Renal cortex interstitium (tissue), 15 donors: ENCODE measurements at places on chromosomes 4 and X. TPM values are rescaled to one million over a fixed set of nuclear protein-coding genes. Genes with fewer than 3 reads are reported as not detected.
A peak's percentile ranks its signal among the peaks of the same experiment; 100 is the strongest.

TRIM2 gene
- polyA plus RNA-seq, result 68.1 TPM

ITIH6 gene
- polyA plus RNA-seq, result 0.03 TPM

TMPRSS11D gene
- polyA plus RNA-seq, result not detected

SH3D19 gene
- polyA plus RNA-seq, result 30.7 TPM

CLDN34 gene
- 0.25 TPM for polyA plus RNA-seq

LANCL3 gene
- polyA plus RNA-seq, result 0.30 TPM

RBBP7 gene
- 205 TPM for polyA plus RNA-seq

SPARCL1 gene
- polyA plus RNA-seq, result 7.5 TPM

IL21 gene
- polyA plus RNA-seq, result not detected

SSX4B gene
- not detected for polyA plus RNA-seq

MSX1 gene
- polyA plus RNA-seq, result 0.61 TPM

UGT2B11 gene
- 5.0 TPM for polyA plus RNA-seq

IL1RAPL2 gene
- 1.5 TPM for polyA plus RNA-seq

ARHGAP6 gene
- 13.9 TPM for polyA plus RNA-seq

TMEM164 gene
- 37.1 TPM for polyA plus RNA-seq

- DNase-seq, result no peak
These were observed 14.1 kb downstream of the ACSL1 start for GRCh38 chr4:184811526-184812198.

DNA sequence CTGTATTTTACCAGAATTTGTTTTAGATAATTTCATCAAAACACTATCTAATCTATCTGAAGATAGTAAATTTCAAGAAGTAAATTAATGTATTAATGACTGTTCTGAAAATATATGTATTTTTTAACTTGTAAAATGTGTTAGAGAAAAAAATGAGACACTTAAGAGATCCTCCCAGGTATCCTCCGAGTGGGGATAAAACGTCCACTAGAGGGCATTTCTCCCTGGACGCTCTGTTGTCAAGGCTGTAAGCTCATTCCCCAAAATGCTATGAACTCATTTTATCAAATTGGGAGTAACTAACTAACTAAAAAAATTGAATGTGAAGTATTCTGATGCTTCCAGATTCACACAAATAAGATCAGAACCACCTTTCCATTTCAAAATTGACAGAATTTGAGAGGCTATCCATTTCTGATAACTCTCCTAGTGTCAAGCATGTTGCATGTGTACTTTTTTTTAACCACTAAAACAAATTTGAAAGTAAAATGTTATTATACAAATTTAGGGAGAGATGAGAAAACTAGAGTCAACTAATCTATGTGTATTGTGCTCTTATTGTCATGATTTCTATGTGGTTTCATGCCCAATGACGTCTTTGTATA is 337.3 kb upstream of the HS3ST1 start:
- DNase-seq, result peak; percentile 19

DNA sequence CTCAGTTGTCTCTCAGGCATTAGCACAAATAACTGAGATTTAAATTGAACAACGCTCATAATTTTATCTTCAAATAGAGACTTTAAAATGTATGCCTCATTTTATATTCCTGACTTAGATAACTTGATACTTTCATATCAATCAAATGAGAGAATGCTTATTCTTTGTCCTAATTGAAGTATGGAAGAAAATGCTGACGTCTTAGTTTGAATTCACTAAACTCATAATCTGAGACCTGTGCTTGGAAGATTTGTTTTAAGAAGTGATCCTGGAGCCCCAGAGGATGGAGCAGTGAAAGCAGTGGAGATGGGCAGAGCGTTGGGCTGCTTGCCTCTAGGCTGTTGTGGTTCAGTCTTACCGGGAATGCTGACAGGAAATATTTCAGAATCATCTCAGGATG is 76.1 kb downstream of the ZNF518B start:
- no peak for DNase-seq

DNA sequence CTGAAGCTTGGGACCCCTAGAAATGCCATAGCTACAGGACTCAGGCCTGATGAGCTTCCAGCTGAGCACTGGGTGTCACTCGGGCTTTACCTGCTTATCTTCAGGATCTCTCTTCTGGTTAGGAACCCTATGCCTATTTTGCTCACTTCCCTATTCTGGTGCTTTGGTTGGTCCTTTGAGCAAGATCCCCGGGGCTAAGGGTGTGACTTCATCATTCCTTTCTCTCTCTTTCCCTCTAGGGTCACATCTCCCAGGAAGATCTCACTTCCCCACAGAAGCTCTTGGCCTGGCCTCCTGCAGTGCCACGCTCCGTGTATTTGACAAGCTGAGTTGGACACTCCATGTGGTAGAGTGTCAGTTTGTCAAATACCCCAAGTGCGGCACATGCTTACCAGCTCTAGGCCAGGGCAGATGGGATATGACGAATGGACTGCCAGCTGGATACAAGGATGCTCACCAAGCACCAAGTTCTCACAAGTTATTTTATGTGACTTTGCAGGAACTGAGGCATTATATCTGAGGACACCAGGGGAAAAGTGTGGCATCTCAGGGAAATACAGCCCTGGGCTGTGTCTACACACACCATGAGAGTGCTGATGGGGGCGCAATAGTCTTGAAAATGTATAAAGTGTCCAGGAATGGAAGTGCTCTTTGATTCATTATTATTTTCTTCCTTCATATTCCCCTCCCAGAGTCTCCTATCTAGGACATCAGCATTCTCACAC is 21.1 kb downstream of the VSIG4 start:
- DNase-seq, result no peak

DNA sequence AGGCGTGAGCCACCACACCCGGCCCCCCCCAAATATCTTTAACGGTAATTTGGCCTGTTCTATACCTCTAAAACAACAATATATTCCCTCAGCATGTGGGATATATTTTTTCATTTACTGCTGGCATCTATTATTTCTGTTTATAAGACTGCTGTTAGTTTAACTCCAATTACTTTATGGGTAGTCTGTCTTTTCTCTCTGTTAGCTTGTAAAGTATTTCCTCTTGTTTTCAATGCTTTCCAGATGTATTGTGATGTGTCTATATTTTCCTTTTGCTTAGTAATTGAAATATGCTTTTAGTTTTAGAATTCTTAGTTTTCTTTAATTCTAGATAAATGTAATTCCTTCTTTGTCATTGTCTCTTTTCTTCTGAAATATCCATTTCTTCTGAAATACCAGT is 445.8 kb downstream of the ANKRD50 start:
- no peak for DNase-seq

DNA sequence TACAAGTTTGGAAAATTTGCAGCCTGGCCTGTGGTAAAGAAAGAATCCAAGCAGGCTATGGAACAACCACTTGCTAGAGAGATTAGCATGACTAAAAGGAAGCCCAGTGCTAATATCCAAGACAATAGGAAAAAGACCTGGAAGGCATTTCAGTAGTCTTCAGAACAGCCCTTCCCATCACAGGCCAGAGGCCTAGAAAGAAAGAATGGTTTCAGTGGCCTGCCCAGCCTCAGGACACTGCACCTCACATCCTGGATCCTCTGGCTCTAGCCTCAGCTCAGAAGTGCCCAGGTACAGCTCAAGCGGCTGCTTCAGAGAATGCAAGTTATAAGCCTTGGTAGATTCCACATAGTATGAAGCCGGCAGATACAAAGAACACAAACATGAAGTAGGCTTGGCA is 449.8 kb upstream of the AR start:
- no peak for DNase-seq

GRCh38 chrX:107571296-107571998 is 56.9 kb upstream of the PRPS1 start:
- no peak for DNase-seq

- no peak for DNase-seq
These were observed 9.1 kb downstream of the IGFBP7 start for GRCh38 chr4:57100979-57101651.

DNA sequence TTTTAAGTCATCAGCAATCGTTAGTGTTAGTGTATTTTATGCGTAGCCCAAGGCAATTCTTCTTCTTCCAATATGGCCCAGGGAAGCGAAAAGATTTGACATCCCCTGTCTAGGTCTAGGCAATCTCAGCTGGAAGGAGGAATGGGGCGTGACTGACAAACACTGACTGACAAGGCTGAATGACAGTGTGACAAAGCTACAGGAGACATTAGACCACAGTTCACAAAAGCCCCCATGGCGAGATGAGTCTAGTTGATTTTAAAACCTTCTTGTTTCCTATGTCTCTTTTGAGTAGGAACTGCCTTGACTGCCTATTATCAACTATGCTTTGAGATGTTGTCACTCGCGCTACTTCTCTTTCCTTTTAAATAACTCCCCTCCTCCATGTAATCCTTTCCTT is 42.3 kb downstream of the QRFPR start:
- DNase-seq, result no peak

DNA sequence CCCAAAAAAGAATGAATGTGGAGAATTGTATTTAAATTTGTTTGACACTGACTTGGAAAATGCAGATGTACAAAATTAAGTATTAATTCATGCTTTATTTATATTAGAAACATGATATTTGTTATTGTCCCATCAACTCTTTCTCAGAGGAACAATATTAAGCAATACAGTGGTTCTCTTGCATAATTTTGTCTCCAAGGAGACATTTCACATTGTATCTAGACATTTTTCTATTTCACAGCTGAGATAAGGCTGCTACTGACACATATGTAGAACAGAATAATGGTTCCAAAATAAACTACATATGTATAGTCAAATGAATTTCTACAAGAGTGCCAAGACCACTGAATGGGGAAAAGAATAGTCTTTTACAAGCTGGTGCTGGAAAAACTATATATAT is 427.9 kb upstream of the SPANXN1 start:
- no peak for DNase-seq

GRCh38 chr4:54058171-54058570 is 6.2 kb downstream of the CHIC2 start:
- no peak for DNase-seq

DNA sequence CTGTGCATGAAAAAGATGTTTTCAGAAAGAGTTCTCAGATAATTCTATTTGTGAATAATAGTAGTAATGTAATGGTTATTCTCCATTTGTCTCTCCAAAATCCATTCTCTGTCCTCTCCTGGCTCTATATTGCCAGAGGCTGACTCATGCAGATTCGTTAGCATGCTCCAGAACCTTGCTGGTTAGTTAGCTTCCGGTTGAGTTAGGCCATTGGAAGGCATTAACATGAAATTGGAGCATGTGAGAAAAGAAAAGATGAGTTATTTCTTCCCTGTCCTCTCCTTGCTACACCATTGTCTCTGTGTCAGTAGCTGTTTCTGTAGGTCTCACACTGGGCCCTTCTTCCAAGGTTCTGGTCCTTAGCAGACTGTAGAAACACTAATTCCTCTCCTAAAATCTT is 23.5 kb upstream of the PRDM8 start:
- DNase-seq, result no peak

- DNase-seq, result no peak
These were observed 305.1 kb upstream of the ANXA10 start for GRCh38 chr4:167787231-167787630.

DNA sequence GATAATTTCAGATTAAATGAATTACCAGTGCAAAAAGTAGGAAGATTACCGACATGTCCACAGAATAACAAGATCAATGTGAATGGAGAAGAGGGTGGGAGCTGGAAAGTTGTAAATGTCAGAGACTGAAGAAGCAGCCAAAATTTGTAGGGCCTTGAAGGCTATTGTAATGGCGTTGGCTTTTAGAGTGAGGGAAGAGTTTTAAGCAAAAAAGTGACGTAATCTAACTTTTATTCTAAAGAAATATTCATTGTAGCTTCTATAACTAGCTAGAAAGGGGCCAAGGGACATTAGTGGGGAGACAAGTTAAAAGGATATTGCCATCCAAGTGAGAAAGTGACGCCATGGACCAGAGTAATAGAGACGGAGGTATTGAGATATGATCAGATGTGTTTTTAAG is 63.3 kb upstream of the PCDH7 start:
- no peak for DNase-seq

- DNase-seq, result no peak
These were observed 16.6 kb downstream of the STK32B start for GRCh38 chr4:5067908-5068307.

- no peak for DNase-seq
These were observed 48.6 kb upstream of the AMELX start for GRCh38 chrX:11244636-11245035.

DNA sequence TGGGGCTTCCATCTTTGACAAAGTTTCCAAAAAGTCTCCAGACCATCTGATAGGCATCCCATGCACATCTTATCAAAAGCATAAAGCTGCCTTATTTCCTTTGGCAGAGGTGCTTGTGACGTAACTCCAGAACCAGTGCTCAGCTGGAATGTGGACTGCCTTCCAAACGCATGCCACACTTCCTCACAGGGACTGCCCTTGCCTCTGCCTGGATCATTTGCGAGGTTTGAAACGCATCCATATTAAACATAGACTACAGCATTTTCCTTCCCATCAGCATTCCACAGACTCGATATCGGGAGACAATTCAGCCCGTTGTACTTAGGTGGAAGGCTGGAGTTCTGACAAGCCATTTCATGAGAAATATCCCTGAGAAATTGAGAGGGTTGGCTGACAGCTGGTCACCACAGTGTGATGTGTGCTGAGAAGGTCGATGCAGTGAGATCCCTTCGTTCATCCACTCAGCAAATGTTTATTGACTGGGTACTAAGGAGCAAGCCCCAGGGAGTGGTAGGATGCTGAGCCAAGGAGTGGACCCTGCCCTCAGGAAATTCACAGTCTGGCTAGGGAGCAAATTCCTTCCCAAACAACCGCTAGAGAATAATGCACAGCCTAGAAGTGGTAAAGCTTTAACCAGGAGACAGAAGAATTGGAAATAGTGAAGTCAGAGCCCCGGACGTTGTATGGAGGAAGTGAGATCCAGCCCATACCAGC is 376.0 kb downstream of the BCOR start:
- no peak for DNase-seq

- DNase-seq, result no peak
These were observed at the start of gene KCND1 for GRCh38 chrX:48971249-48972219. TSS of gene KCND1 (minus strand) at chrX:48971844. CDS start at chrX:48970271, 1,573 bp downstream.

DNA sequence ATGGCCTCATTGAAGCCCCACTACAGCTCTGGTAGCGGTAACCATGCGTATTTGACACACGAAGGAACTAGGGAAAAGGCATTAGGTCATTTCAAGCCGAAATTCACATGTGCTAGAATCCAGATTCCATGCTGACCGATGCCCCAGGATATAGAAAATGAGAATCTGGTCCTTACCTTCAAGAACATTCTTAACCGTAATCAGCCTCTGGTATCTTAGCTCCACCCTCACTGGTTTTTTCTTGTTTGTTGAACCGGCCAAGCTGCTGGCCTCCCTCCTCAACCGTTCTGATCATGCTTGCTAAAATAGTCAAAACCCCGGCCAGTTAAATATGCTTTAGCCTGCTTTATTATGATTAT is 876 bp downstream of the HPRT1 start:
- no peak for DNase-seq

- DNase-seq, result no peak
These were observed 107.2 kb downstream of the SPRY1 start for GRCh38 chr4:123503698-123504363.

- DNase-seq, result no peak
These were observed 6.0 kb downstream of the SEL1L3 start for GRCh38 chr4:25856756-25857155.
